Activated T-cell treated with anti-CD3 and anti-CD28 coated beads, Interleukin-2, amount 50 U/mL, for 48 hours (primary cell): ENCODE measurements at places on chromosomes 3 and 15.

DNA sequence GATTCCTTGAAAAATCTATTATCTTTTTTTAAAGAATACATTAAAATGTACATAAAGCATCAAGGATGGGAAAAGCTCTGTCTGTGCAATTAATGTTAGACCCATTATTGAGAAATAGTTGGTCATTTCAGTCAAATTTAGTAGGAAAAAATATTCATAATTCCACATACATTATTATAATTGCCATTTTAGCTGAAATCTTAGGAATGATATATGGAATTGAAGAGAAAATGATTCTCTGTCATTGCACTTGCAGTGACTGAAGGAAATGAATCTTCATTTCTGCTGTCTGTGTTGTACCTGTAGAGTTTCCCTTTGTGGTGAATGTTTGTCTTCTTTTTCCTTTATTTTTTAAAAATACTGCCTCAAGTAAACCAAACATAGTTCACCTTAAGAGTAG, 473.9 kb downstream of the C3orf38 start:
- DNase-seq = no peak

DNA sequence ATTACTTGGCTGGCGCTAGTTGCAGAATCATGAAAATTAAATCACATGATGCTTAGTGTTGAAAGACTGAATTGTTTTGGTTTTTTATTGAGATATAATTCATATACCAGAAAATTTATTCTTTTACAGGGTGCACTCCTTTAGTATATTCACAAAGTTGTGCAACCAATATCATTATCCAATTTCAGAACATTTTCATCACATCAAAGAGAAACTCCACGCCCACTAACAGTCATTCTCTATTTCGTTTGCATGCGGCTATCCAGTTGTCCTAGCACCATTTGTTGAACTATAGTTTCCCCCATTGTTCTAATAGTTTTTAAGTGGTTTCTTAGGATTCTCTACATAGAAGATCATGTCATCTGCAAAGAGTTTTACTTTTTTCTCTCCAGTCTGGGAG, 3.7 kb downstream of the EHD4 start:
- DNase-seq = no peak

GRCh38 chr3:42674146-42674545, 11.2 kb upstream of the KLHL40 start:
- DNase-seq = no peak

DNA sequence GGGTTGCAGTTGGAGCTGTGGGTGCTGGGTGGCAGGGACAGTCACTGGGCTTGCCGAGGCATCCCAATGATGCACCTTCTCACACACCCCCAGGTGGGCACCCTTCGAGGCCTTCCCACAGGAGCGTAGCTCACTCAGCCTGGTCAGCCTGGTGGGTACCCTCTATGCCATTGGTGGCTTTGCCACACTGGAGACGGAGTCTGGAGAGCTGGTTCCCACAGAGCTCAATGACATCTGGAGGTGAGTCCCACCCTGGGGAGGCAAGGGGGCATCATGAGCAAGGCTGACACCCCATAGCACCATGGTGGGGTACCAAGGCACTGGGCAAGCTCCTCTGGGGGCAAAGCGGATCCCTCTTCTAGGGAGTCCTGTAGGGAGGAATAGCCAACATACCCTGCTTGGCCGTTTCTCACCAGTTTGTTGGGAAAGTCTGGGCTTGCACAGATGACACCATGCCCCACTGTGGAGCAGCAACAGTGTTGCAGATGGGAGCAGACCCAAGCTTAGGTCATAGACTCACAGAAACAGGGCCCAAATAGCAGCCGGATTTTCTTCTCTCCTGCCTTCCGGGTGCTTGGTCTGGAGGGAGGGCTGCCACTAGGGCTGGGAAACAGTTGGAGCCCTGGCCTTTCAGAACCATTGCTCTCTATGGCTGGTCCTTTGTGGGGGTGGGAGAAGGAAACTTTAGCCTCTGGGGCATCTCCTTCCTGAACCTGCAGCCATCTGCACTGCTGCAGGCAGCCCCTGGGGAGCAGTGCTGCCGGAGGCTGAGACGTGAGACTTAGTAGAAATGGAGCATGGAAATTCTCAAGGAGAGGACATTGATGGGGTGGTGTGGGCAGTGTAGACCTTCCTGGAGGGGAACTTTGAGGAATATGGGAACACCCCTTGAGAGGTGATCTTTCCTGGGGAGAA, 5.7 kb downstream of the KLHL40 start:
- DNase-seq = no peak

DNA sequence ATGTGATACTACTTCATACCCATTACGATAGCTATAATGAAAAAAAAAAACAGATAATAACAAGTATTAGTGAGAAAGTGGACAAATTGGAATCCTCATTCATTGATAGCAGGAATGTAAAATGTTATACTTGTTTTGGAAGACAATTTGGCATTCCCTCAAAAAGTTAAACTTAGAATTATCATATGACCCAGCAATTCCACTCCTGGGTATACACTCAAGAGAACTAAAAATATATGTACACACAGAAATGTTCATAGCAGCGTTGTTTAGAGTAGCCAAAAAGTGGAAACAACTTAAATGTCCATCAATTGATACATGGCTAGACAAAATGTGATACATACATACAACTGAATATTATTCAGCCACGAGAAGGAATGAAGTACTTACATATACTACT, 69.9 kb downstream of the PRICKLE2 start:
- no peak for DNase-seq

GRCh38 chr3:138479438-138479863, 45.0 kb downstream of the ESYT3 start:
- DNase-seq = peak; percentile 41

GRCh38 chr15:94965593-94965992, 734.2 kb downstream of the MCTP2 start:
- no peak for DNase-seq

DNA sequence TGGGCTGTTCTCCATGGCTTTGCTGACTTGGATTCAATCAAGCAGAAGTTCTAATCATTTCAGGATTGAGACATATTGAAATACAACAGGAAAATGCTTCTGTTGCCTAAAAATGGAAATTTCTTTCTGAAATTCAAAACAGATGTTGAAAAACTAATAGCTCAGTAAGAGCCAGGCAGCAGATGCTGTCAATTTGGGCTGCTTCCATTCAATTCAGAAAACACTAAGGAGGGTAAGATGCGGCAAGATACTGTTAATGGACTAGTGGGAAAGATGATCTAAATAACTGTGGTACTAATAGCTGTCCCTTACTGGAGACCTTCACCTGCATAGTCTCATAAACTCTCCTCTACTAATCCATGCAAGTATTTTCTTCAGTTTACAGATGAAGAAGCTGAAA, 53.5 kb downstream of the DGKG start:
- DNase-seq = no peak

GRCh38 chr3:98233468-98233867, 30.6 kb upstream of the OR5H6 start:
- no peak for DNase-seq

DNA sequence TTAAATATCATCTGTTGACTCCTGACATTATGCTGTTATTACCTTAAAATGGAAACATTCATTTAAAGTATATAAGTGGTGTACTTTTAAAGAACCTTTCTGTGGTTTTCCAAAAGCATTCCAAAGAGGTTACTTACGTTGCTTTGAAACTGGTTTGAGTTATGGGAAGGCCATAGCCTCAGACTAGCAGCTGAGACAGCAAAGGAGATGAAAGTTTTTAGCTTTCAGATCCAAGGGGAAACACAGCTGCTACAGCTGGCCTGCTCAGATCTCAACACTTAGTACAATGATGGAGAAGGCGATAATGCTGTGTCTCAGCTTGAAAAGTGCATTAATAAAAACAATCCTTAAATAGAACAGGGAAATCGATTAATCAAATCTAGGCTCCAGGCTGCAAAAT, 921.1 kb downstream of the ROBO1 start:
- DNase-seq = no peak

DNA sequence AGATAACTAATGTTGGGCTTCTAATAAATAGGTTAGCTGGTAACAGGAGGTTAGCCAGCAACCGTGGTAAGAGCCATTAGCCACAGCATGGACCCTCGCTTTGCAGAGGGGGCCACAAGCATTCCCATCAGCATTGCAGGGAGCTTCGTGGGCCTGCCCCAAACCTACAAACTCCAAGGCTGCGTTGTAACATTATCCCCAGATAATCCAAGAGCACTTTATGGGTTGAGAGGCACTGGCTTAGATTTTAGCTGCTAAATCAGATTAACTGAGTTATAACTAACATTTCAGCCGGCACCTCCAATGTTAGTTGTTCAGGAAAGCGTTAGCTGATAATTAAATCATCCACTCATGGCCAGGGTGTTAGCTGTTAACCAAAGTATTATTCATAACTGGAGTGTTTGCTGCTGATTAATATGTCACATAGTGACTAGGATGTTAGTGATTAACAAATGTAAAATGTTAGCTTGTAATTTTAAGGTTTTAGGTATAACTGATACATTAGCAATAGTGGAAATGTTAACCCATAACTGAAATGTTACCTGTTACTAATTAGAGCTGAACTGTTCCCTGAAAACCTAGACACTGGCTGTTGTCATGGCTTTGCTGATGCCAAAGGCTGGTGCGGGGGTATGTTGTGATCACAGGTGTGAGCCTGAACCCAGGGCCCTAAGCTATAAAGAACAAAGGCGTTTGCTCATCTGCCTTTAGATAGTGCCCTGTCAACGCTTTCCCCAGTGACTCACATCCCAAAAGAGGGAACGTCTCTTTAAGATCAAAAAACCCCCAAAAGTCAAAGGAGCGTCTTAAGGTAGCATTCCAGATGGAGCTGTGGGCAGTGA, 56.2 kb downstream of the SLC6A6 start:
- peak; percentile 45 for DNase-seq

GRCh38 chr3:134094491-134094890, 64.8 kb upstream of the SLCO2A1 start:
- DNase-seq = no peak

DNA sequence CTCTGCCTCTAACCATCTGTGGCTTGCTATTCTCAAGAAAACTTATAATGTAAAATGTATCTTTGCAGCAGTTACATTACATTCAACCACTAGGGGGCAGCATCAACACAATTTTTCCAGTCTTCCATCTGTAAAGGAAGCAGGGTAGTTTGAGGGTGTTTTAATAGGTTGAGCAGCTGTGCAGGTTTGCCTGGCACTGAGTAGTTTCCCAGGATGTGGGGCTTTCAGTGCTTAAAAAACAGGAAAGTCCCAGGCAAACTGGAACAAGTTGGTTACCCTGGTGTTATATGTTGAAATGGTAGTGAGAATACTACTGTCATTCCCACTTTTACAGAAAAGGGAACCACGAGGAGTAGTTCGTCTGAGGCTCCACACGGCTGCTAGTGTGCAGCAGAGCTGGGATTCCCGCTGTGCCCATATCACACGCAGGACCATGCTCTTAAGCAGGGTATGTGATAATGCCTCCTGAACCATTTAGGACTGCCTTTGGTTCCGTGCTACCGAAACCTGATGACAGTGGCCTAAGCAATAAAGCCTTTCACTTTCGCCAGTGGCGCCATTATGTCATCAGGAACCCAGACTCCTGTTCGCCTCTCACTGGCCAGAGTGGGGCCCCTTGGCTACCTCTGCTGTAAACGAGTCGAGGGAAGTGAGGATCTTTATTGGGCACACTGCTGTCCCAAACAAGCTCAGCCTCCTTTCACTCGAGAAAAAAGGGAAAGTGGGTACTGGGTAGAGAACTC, 64.7 kb upstream of the ZBTB38 start:
- DNase-seq = peak; percentile 55

GRCh38 chr15:25512957-25513356, 74.1 kb upstream of the UBE3A start:
- DNase-seq = no peak

DNA sequence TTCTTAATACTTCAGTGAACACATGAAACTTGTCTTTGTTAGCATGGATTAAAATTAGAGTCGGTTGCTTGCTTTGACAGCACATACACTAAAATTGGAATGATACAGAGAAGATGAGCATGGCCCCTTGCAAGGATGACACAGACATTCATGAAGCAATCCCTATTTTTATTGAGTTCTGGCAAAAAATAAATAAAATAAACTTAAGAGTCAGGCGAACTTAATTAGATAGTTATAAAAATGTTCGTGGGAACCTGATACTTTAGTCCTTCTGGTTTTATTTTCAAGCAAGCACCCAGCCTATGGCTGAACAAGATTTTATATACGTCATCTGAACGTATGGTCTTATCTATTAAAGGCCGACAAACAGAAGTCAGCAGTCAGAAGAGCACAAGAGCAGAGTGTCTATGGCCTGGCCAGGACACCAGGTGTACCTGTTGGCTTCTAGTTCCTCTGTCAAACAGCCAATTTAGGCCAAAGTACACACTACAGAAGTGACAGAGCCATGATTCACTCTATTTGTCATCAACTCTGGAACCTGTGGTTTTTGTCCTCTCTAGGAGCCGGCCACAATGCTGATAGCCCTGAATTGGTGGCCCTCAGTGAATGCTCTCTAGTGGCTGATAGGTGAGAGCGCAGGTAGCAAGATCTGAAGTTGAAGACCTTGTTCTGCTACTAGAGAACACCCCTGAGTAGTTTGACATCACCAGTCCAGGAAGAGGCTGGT, 64.3 kb downstream of the LEO1 start:
- no peak for DNase-seq

DNA sequence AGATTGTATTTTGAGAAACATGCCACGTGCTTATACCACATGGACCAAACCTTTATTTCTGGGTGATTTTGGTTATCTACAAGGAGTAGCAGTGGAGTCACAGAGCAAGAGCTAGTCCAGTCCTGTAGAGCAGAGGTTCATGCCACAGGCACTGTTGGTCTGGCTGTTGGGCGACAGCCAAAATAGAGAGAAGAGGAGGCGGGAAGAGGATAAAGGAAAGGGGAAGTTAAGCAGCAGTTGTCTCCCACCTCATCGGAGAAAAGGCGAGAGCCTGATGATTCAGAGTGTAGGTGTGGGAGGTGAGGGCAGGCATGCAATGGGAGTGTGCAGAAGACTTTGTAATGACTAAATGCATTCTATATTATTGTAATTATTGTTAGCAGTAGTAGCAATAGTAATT, 237.5 kb upstream of the ROPN1 start:
- DNase-seq = no peak

- DNase-seq = no peak
These were observed 142.3 kb downstream of the TMCO5A start for GRCh38 chr15:38076786-38077185.

DNA sequence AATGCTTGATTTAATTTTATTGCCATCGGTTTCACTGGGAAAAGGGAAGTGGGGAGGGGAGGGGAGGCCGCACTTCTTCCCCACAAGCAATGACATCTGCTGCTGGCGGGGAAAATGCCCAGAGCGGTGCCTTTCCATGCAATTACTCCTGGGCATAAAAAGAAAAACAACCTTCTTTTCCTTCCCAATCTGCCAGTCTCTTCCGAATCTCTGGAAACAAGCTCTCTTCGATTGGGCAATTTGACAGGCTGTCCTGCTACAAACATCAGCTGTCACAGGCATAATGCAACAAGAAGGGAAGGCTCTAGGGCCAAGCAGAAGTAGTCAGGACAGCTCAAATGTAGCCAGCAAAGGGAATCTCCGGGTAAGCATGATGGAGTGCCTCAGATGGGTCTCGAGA, 93.4 kb upstream of the STRIT1 start:
- no peak for DNase-seq

GRCh38 chr3:123584284-123584987, 417 bp downstream of the HACD2 start:
- no peak for DNase-seq
